ENCODE measurements at places on chromosomes 4 and X.

GRCh38 chr4:86131456-86131855 lies 228.4 kb downstream of the MAPK10 start:
- DNase-seq, result no peak

- DNase-seq, result no peak
Observed at GRCh38 chr4:123359449-123360315, 36.9 kb upstream of the SPRY1 start.

DNA sequence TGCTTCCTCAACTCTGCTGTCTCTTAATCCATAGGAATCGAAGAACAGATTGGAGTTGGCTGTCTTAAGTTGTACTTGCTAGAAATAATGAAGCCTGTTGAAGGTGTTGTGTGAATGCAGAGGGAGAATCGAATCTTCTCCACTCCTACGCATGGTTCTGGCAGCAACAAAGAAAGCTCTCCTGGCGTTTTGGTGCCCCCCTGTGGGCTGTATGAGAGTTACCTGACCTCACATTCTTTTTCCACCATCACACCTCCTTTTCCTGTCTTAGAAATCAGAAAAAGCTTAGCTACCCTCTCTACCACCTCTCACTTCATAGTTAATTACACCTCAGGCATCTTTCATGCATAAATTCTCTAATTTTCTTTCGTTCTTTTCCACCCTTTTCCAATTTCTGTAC lies 16.3 kb downstream of the KLF8 start:
- DNase-seq, result peak; percentile 34

DNA sequence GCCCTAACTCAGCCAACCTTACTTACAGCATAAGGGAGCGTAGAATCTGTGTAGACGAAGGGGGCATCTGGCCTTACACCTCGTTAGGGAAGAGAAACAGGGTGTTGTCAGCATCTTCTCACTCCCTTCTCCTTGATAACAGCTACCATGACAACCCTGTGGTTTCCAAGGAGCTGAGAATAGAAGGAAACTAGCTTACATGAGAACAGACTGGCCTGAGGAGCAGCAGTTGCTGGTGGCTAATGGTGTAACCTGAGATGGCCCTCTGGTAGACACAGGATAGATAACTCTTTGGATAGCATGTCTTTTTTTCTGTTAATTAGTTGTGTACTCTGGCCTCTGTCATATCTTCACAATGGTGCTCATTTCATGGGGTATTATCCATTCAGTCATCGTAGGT lies 14.6 kb downstream of the PLP1 start:
- no peak for DNase-seq

GRCh38 chrX:120301960-120302359 lies 9.3 kb downstream of the TMEM255A start:
- no peak for DNase-seq

DNA sequence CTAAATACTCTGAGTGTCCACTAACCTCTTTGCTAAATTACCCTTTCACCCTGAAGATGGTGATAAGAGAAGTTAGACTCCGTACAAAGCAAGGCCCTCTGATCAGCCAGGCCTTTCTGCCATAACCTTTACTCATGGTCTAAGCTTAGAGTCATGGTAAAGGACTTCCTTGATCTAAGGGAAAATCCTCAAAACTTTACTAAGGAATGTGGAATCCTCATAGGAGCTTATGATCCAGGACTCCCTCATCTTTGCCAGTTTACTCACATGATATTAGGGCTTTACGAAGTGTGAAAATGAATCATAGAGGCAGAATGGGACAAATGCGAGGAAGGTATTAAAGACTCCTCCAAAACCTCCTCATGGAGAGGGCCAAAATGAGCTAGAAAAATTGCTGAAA lies 7.9 kb upstream of the FAM13A start:
- peak; percentile 36 for DNase-seq

- DNase-seq, result no peak
Observed at GRCh38 chrX:152157042-152157441, 18.7 kb upstream of the MAGEA10 start.

DNA sequence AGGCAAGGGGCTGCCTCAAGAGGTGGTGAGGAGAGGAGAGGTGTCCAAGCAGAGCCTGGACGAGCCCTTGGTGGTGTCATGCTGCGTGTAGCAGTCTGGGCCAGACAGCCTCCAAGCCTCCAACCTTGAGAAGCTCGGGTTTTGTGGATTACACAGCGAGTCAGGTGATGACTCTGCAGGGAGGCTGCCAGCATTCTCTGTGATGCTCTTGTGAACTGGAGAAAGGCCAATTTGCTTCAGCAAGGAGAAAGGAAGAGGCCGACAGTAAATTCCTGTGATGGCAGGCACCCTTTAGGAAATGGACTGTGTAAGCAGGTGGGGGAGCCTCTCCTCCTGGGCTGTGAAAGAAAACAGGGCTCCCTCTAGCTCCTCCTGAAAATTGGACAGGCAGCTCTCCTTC lies 36.0 kb upstream of the CD99L2 start:
- DNase-seq, result peak; percentile 89

- DNase-seq, result no peak
Observed at GRCh38 chr4:39608451-39608850, 30.2 kb downstream of the SMIM14 start.

DNA sequence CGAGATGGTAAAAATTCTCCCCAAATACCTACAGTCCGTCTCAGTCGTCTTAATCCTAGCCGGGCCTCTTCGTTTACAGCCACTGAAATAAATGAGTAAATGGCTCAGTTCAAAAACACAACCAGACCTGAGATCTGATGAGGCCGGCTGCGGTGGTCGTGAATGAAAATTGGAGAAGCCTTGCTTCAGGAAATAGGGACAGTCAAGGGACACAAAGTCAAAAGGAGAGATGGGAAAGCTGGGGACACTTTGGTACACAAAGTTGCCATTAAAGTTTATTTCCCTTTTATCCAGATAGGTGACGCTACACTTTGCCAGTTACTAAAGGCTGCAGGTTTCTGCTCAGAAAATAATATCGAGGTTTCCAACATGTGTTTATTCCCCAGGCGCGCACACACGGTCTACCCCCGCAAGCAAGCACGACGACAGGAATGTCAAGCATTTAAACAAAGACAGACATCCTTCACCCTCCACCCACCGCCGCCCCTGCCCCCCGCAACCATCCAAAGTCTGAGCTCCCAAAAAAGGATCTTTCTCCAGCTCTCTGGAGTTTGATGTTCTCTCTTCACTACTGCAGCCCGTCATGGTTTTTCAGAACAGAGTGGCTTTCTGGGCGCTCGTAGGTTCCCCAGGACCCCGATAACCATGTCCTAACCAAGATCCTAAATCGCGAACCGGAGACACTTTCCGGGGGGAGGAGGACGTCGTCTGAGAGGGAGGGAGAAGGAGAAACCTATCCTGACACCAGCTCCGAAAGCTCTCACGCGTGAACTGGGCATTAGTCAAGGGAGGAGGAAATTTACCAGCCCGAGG lies 1.3 kb upstream of the PCDH7 start:
- no peak for DNase-seq

DNA sequence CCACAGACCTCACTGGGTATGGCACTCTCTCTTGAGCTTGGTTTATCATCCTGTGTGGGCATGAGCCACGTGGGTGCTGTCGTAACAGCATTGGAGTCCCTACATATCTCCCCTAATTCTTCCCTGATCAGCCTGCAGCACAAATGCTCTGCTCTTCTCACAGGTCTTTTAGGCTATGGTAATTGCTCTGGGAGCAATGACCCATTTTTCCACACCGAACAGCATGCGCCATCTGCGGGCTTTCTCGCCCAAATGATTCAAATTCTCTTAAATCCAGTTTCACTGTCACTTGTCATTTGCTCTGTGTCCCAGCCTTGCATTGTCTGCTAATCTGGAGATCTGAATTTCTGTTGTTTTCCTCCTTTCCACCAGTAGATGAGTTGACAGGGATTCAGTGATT lies 48.9 kb upstream of the GATB start:
- DNase-seq, result no peak

DNA sequence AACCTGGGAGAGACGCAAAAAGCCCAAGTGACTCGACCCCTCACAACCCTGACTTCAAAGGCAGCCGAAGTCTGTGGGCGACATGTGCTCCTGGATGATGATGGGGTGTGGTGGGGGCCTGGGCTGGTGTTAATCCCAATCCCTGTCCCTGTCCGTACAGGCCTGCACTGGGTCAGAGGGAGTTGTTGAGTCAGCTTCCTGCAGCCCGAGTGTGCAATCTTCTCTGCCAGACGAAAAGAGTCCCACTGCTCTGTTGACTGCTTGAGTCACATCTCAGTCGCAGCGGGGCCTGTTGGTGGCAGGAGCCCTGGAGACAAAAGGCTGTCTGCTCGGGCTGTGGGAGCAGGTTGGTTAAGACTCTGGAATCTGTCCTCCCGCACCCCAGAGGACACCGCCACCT lies 10.3 kb downstream of the FAM3A start:
- peak; percentile 49 for DNase-seq

DNA sequence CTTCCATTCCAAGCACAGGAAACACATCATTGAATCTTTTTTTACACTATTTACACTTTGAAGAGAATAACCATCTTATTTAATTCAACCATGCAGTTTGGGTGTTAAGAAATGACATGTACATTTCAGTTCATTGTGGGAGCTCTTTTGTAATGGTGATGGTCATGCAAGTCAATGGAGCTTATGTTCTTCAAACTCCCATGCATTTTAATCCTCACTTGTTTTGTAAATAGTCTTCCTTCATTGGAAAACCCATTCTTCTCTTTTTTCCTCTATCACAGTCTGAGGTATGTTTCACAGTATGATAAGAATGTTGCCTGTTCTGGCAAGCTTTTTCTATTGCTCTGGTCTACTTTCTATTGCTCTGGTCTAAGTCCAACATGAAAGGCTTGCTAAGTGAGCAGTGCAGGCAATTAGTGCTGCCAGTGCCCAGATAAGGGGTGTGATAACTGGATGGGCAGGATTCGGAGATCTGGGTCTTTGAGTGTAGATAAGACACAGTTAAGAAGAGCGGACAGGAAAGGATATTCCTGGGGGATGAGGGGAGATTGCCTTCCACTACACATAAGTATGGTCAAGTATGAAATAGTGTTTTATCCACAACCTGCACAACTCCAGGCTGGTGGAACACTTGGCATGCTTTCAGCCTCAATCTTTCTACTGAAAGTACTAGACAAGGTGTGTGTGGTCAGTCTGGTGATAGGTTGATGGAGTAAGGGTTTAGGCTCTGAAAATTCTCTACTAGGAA lies 17.1 kb downstream of the AFP start:
- no peak for DNase-seq

- no peak for DNase-seq
Observed at GRCh38 chr4:185993328-185993973, 75.5 kb upstream of the TLR3 start.

DNA sequence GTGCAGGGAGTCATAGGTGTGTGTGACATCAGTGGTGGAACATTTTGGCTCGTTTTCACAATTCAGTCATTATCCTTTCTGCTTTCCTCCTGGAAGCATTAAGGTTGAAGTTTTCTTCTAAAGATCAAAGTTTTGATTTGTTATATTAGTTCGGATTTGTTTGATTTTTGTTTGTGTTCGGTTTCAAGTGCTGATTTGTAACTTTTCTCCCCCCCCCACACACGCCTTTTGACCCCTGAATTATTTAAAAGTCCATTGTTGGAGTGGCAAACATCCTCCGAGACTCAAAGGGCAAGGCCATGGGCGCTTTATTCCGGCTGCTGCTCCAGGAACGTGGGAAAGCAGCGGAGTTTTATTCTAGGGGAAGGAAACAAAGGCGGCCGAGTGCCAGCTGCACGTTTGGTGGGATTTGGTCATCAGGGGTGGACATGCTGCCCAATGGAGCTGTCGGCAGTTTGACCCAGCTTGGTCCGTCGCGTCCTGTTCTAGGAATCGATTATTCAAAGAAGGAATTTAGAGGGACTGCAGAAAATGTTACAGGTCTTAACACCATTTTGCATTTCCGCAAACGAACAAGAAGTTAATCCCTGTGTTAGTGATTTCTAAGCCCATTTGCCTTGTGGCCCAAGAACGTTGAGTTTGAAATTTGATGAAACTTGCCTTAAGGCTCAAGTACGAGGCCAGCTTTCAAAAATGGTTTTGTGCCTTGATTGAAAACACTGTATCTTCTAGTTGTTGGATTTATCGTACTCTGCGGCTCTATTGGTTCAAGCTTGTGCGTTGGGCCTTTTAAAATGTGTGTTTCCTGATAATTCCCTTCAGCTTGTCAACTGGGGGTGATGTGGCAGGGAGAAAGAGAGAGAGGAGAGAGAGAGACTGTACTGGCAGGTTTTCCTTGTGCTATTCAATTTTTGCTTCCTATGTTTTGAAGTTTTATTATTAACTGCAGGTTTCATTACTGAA lies 565 bp upstream of the ZNF41 start:
- peak; percentile 31 for DNase-seq

DNA sequence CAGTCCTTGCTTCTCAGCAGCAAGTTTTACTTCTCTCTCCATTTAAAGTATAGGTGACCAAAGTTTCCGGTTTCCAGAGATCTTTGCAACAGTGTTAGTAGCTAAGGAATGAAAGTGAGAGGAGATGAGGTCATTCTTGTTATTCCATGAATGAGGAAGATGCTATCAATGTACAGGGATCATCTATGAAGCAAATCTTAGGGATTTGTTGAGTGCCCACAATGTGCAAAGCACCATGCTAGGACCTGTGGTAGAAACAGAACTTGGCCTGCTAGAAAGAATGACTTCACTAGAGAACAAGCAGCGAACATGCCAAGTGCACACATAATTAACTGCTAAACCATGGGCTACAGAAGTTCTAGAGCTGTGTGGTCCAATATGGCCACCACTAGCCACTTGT lies 112.5 kb downstream of the MID1 start:
- DNase-seq, result no peak

DNA sequence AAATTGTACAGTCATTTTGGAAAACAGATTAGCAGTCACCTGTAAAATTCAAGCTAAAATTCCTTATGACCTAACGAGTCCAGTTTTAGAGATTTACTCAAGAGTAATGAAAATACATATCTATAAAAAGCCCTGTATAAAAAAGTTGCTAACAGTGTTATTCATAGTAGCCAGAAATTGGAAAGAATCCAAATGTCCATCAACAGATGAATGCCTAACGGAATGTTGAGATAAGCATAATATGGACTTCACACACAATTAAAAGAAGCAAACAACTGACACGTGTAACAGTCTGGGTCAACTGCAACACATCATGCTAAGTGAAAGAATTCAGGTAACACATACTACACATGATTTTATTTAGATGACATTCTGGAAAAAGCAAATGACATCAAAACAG lies 584.8 kb upstream of the AGA start:
- DNase-seq, result no peak

- DNase-seq, result no peak
Observed at GRCh38 chr4:16767861-16768260, 130.6 kb downstream of the LDB2 start.

GRCh38 chr4:76904646-76905190 lies 6.8 kb upstream of the SOWAHB start:
- DNase-seq, result no peak

DNA sequence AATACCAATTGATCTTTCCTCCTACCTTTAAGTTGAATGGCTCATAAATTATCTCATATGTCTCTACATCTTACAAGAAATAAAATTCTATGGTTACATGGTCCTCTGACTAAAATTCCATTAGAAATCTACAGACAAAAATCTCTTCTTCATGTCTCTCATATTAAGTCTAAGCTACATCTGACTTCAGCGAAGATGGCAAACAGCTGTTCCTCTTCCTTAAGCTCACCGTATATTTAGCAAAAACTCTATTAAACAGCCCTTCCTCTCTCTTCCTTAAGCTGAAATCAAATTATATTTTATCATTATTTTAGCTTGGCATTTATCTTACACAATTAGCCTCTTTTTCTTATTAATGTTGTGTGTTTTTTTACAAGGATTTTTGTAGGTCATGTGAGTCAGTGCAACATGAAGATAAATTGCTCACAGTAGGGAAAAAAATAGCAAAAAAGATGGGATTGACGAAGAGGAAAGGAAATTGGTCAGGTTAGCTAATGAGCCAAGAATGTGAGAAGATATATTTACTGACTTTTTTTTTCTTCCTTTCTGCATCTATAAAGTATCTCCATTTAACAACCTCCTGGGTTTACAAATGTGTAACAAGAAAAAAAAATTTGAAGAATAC lies 2412.8 kb downstream of the ARAP2 start:
- DNase-seq, result peak; percentile 68
